ENCODE measurements at places on chromosomes 2 and 18. TPM values are rescaled to one million over a fixed set of nuclear protein-coding genes. Genes with fewer than 3 reads are reported as not detected.

GRCh38 chr18:48800876-48801727 is 149.7 kb downstream of the SMAD7 start:
- peak; percentile 57 for DNase-seq

Gene FTCDNL1
- 3.5 TPM for total RNA-seq

- no peak for DNase-seq
These were observed 59.4 kb downstream of the STEAP3 start for GRCh38 chr2:119282996-119283511.

Gene IL18R1
- total RNA-seq: 5.0 TPM

- no peak for DNase-seq
These were observed 149.3 kb upstream of the TCF4 start for GRCh38 chr18:55737266-55737665.

GRCh38 chr2:127200962-127201361 is 19.1 kb downstream of the CYP27C1 start:
- no peak for DNase-seq

Gene SLC4A5
- total RNA-seq: 1.3 TPM

- DNase-seq: no peak
These were observed 45.3 kb downstream of the ZC3H15 start for GRCh38 chr2:186531257-186531775.

Gene NT5C1B
- not detected for total RNA-seq

DNA sequence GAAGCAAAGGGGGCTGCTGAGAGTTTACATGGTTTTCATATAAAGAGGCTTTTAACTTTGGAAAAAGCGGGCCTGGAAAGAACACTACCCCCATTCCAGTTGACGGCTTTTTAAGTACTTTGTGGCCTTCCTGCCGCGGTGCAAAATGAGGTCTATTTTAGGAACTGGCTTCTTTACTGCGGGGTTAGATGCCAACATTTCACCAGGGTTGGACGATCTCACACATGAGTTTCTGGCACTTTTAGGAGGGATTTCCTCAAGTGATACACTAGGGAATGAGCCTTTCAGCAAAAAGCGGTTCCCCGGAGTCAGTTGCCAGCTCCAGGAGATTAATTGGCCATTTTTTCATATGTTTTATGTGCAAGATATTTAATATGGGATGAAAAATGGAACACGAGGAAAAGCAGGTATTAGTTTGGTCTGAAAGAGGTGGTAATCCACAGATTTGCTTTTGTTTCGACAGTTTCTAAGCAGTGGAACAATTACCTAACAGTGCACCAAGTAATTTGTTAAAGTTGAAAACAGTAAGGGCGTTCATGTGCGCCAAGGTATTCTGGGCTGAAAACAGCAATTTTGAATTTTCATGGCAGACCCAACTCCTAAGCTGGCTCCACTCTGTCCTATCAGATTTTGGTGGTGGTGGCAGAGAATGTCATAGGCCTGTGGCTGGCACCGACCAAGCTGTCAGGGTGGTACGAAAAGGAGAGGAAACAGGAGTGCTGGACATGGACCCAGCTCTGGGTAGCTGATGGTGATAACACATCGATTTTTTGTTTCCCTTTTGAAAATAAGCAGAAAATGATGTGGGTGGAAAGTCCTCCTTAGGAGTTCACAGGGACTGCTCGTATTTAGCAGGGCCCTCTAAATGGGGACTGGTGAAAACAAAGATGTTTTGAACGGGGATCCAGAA is 55.6 kb upstream of the FZD5 start:
- no peak for DNase-seq

GRCh38 chr2:121309801-121310200 is 24.8 kb upstream of the TFCP2L1 start:
- DNase-seq: no peak

GRCh38 chr2:25279091-25279651 is 62.6 kb downstream of the DNMT3A start:
- peak; percentile 86 for DNase-seq

Gene MORN2
- total RNA-seq: 18.4 TPM

GRCh38 chr2:192016265-192016664 is 169.4 kb upstream of the CAVIN2 start:
- DNase-seq: no peak

GRCh38 chr18:49006641-49007454 is 56.1 kb upstream of the SMAD7 start:
- no peak for DNase-seq

Gene IHH
- not detected for total RNA-seq

Gene HOXD9
- total RNA-seq: not detected

DNA sequence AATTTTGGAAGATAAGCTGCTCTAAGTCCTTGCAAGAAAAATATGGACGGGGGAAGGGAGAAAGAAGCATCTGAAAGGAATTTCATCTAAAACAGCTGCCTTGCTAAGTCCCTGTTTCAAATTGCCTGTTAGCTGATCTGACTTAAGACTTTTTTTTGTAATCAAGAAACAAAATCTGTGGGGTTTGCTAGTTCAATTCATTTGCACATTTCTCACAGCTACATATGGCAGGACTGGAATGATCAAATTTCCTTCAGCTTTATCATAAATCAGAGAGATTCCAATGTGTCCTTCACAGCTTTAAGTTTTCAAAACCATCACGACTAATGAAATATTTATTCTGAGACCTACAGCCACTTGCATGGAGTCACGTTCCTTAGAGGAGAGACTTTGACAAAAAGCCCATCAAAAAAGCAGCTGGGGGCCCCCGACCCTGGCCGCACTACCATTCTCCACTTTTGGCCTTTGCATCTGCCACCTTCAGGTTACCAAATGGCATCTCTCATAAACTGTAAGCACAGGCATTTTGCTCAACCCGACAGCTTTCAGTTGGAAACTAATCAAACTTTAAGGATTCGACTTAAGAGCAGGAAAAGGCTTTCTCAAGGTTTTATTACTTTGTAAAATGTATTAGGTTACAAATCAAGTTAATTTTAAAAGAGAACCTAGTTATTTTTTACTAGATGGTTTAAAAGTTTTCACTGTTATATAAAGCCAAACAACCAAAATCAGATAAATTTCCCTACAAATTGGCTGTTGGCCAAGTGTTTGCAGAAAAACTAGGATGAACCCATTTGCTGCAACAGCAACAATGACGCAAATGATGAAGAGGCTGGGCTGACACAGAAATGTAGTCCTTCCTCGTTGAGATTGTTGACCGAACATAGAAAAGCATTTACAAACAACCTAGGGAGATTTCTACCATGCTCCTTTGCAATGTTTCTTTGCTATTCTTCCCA is 100.4 kb upstream of the RND3 start:
- DNase-seq: no peak

GRCh38 chr18:60883587-60883986 is 449.6 kb upstream of the CDH20 start:
- DNase-seq: no peak

DNA sequence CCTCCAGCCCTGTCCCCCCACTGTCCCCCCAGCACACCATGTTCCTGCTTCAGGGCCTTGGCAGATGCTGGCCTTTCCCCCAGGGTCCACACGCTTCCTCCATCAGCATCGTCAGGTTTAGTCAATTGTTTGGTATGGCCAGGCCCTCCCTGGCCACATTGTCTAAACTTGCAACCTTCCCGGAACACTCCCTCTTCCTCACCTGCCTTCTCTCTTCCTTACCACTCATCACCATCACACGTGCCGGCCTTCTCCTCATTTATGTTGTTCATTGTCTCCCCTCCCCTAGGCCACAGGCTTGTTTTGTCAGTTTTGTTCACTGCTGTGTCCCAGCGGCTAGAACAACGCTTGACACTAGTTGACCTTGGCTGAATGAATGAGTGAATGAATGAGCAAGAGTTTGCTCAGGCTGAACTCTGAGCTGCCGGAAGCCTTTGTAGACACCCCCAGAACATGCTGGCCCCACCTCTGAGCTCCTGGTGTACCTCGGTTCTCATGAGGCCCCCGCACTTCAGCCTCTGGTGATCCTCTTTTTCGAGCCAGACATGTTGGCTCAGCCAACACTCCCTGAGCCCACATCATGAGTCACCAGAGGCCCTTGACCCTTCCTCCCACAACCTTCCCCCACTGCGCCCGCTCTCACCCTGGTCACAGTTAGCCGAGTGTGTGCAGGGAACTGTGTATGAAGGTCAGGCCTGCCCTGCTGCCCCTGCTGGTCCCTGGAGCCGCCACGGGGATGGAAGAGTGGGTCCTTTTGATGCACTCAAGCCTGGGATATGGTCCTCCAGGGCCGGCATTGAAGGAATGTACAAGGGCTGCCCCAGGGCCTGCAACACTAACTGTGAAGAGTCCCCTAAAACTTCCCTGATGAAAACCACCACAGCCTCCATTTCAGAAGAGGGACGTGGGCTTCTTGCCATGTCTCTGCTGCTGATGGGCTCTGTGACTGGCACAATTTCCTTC is 57.5 kb downstream of the HS1BP3 start:
- no peak for DNase-seq

GRCh38 chr2:227188292-227188691 is 23.9 kb downstream of the COL4A3 start:
- DNase-seq: no peak

Gene IGFBP5
- 554 TPM for total RNA-seq

DNA sequence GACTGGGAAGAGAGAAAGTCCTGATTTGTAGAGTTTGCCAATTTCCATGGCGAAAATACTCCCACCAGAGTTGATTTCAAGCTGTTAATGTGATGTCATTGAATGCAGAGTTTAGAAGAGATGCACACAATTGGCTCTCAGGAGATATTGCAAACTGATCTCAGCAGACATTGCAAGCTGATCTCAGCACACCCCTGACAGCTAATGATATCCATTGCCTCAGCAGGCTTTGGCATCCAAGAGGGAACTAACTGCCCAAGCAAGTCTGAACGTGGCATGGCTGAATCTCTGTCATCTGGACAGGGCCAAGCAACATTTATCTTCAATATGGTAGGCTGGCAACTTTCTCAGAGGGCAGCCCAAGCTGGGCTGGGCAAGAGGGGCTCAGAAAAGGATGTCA is 78.4 kb upstream of the CYP1B1 start:
- no peak for DNase-seq

GRCh38 chr2:43228321-43228751 is 1.9 kb upstream of the ZFP36L2 start:
- no peak for DNase-seq

DNA sequence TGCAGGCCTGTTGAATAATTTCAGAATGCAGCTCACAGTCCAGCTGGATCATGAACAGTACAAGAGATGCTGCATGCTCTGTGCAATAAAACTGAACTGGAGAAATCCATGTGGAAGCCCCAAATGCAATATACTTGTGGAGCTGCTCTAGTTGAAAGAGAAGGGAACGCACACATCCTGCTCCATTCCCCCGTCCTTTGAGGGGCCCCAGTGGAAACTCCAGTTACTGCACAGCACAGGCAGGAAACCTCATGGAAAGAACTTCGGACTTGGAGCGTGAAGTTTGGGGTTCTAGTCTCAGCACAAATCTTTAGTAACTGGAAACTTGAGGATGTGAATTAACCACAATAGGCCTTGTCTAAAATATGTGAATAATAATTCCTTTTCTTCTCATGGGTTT is 73.2 kb downstream of the PLA2R1 start:
- no peak for DNase-seq

DNA sequence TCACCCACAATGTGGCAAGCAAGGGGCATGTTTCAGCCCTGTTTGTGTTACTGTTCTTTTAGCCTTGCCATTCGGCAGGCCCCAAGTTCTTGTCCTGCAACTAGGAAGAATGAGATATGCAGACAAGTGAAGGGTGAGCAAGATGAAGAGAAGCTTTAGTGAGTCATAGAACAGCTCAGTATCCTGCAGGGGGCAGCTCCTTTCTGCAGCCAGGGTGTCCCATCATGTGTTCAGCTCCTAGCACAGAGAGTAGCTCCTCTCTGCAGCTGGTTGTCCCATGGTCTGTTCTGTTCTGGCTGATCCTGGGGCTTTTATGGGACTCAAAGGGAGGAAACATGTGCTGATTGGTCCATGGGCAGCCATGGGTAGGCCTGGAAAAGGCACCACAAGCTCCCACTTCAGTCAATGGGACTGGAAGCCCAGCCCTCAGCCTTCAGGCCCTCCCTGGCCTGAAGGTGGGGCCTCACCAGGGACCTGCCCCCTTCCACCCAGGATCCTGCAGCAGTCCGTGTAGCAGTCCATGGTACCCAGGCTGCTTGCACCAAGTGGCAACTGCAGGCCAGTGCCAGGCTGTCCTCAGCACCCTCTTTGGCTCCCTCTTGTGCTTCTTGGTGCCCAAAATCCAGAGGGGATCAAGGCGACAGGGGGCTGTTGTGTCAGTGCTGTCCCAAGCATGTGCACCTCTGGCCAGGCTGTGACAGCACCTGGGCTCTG is 326.4 kb downstream of the NR4A2 start:
- no peak for DNase-seq

GRCh38 chr2:218230882-218231281 is 13.9 kb downstream of the ARPC2 start:
- no peak for DNase-seq

DNA sequence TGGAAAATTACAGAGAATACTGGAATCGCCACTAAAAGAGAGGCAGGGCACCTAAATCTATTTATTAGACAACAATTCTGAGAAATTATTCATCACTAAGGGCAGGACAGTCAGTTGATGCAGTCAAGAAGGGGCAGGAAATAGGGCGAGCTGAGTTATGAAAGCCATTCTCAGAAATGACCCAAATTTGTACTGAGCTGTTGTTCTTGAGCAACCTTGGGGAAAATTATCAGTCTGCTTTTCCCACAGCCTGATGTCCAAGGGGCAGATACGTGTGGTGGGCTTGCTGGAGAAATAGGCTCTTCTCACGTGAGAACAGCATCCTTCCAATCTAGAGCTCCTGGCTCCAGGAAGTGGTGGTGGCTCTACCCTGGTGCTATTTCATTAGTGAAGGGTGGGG is 38.6 kb downstream of the STON1 start:
- no peak for DNase-seq

- DNase-seq: no peak
These were observed 178.1 kb upstream of the CYP26B1 start for GRCh38 chr2:72325592-72326422.

Gene UGT1A3
- total RNA-seq: not detected

GRCh38 chr2:38945911-38946310 is 56.2 kb downstream of the ARHGEF33 start:
- no peak for DNase-seq

- DNase-seq: no peak
These were observed 9.4 kb upstream of the NEURL3 start for GRCh38 chr2:96514521-96514920.

Gene KLHL14
- total RNA-seq: not detected

DNA sequence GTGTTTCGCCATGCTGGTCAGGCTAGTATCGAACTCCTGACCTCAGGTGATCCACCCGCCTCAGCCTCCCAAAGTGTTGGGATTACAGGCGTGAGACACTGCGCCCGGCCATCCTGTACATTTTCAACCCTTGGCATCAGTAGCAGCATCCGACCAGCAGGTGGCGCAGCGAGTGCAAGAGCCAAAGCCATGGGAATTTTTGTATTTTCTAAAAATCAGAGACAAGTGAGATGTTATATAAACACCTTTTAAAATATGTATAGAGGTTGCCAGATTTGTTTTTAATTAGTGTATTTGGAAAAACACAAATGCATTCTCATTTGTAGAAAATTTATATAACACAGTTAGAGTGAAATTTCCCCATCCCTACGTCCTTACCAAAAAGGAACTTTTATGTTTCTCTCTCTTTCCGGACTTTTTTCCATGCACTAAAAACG is 36.8 kb downstream of the MOGAT1 start:
- peak; percentile 88 for DNase-seq

GRCh38 chr2:62303788-62304187 is 107.9 kb downstream of the B3GNT2 start:
- no peak for DNase-seq

Measured in right atrium auricular region (tissue), 2 donors.